Activated naive CD4-positive, alpha-beta T cell (primary cell): ENCODE measurements at places on chromosomes 5 and 9.

- no peak for DNase-seq
Measured at GRCh38 chr5:170312666-170313065, 15.1 kb upstream of the LCP2 start.

DNA sequence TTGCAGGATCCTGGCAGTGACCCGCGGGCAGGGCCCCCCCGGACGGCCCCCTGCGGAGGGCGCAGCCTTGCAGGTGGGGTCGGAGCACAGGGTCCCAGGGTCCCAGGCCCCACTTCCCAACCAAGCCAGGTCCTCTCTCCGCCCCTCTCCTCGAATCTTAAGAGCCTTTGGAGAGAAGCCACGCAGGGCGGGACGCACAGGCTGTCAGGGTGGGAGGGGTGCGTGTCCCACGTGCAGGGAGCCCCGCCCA, 18.4 kb upstream of the EGFL7 start:
- DNase-seq: no peak

DNA sequence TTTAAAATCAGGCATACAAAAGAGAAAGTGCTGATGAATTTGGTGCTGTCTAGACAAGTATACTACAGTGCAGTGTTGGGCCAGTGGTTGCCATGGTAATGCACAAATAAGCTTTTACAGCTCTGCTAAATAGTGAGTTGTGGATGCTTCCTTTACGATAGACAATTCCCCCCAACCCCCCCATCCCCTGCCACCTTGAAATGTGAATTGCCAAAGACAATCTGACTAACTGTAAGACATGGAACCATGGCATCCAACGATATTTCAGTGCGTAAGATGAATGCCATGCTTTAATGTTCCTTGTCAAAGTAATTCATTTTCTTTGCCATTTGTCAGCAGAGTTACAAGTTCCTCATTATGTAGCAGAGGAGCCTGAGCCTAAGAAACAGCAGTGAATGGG, 91.5 kb upstream of the NREP start:
- DNase-seq: no peak

DNA sequence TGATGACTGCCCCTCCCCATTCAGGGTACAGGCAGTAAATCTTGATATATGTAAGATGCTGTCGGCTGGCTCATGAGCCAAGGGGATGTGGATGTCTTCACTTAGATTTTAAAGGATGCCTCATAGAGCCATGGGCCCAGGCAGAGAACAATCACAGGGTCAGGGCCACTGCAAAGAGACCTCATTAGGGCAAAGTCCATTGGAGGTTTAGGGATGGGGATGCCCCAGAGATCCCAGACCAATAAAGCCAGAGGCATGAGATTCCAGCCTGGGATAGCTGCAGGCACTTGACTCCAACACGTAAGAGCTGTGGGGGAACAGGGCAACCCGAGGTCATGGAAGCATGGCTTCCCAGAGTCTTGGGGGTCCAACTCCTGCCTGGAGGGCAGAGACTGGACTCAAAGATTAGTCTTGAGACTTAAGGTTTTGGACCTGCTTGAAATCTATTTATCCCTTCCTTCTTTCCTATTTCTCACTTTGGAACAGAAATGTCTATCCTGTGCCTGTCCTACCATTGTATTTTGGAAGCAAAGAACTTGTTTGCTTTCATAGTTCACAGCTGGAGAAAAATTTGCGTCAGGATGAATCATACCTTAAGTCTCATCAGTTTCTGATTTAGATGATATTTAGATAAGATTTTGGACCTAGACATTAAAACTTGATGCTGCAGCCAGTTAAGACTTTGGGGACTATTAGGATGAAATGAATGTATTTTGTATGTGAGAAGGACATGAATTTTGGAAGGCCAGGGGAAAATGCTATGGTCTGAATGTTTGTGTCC, 101.3 kb upstream of the ADRA1B start:
- DNase-seq: no peak

DNA sequence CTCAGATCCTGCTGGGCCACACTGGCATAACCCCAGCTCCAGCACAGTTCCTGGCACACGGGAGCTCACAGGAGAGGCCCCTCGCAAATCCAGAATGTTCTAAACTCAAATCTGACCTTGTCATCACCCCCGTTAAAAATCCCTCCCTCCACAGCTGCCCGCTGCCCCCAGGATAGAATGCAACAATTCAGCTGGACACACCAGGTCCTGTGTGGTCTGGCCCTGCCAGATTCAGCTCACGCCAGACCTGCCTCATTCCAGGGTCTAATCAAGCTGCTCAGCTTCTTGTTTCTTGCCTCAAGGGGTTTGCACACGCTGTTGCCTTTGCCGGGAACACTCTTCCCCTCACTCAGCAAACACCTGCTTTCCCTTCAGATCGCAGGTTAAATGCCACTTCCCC, 45.0 kb upstream of the ASS1 start:
- DNase-seq: no peak

GRCh38 chr5:126852841-126853271, 75.9 kb downstream of the LMNB1 start:
- no peak for DNase-seq

GRCh38 chr9:95091601-95092261, 225.8 kb downstream of the FANCC start:
- DNase-seq: no peak

- no peak for DNase-seq
Measured at GRCh38 chr9:128372188-128372641, 1.0 kb downstream of the URM1 start.

- no peak for DNase-seq
Measured at GRCh38 chr5:159912033-159912800, 4.1 kb upstream of the ADRA1B start.

GRCh38 chr5:39187831-39188731, 31.3 kb downstream of the FYB1 start:
- no peak for DNase-seq

DNA sequence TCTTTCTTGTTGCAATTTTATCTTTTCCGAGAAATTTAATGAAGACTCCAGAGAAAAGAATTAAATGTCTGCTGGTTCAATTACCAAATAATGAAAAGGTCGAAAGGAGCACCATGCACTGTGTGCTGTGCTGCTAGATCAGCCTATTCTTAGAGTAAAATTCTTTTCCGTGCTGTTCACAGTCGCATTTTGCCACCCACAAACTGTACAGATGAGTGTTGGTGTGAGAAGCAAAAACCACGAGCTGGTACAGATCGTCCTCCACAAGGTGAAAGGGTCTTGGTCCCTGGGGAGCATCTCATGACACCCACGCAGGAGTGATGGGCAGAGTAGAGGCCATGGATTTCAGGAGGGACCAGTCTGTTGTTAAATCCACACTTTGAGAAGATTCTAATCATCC, 143.8 kb upstream of the PUM3 start:
- DNase-seq: no peak

GRCh38 chr9:126162611-126163381, 163.8 kb upstream of the MVB12B start:
- DNase-seq: no peak

DNA sequence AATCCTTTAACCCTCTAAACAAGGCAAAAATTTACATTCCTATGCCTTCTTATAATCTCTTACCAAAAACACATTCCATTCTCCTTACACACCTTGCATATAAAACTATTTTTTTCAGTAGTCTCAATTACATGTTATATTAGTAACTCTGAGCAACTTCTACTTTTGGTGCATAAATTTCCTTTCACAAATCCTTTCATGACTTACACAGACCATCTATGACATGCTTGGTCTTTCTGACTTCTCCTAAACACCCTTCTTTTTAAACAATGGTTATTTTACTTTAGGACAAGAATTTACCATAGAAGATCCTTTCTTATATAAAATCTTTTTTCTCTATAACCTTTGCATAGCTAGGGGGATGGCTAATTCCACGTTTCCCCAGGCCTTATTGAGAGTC, 208.0 kb upstream of the ARRDC3 start:
- no peak for DNase-seq

DNA sequence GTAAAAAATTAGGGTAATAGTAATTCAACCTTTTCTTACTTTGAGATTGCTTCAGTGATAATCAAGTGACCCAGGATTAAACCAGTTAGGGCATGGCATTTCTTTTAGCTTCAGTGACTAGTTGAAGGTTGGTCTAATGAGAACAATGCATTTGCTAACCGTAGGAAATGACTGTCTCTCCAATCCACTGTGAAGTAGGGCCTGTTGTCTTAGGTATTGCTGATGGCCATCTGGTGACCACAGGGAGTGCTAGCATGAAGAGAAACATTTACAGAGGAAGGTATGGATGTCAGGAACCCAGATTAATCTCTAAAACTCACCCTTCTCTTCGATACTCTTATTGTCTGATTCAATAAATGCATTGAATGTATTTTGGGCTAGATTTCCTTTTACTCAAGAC, 535.9 kb upstream of the SEMA6A start:
- no peak for DNase-seq

GRCh38 chr9:33287087-33287490, 3.2 kb upstream of the NFX1 start:
- DNase-seq: no peak

DNA sequence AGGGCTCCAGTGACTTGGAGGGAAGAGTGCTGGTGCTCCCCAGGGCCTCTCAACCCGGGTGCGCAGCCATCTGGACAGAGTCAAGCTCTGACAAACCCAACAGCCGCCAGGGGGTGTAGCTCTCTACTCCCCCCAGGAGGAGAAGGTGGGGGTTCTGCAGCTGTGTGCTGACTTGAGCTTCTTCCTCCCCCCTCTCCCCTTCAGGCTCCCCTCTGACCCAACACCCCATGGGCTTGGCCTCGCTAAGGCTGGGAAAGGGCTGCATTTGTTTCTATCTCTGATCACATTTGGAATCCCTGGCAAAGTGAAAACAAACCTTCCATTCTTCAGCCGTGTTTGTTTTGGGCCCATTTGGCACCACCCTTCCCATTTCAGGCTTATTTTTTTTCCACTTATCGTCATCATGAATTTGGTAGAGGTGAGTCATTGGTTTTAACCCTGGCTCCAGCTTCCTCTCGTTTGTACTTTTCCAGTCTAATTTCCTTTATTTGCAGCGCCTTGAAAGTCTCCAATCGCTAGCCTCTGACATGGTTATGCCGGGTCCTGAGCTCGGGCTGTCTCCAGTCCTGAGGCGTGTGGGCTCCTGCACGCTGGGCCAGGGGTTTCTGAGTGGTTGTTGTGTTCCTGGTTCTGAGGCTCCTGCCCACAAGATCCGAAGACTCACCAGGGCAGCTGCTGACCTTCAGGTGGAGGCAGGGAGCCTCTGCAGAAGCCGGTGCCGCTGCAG, 36.1 kb downstream of the DAP start:
- DNase-seq: no peak

- DNase-seq: no peak
Measured at GRCh38 chr9:123798195-123798594, 131.7 kb downstream of the DENND1A start.

- DNase-seq: no peak
Measured at GRCh38 chr9:79145442-79145841, 426.3 kb upstream of the TLE4 start.

DNA sequence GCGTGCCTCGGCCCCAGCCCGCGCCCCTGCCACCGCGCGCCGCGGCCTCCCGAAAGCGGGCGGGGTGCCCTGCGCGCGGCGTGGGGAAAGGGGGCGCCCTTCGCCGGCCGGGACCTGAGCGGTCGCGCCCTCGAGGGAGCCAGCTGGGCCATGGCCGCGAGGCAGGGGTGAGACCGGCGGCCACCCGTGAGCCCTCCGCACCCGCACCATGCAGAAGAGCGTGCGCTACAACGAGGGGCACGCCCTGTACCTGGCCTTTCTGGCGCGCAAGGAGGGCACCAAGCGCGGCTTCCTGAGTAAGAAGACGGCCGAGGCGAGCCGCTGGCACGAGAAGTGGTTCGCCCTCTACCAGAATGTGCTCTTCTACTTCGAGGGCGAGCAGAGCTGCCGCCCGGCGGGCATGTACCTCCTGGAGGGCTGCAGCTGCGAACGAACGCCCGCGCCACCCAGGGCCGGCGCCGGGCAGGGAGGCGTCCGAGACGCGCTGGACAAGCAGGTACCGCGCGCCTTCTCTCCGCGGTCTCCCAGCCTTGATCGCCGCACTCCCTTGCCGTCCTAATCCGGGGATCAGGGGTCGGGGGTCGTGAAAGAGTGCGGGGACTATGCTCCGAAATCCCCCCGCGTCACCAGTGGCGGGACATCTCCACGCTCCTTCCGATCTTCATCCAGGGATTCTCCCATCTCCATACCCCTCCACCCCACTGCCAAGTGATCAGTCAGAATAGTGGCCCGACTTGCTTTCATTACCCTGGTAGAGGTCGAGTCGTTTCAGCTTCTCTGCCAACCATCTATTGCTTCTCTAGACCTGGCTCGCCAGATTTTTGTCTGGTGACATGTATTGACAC, 590 bp downstream of the RASGRF2 start:
- DNase-seq: peak; percentile 14
